ENCODE measurements at places on chromosomes 1 and 21.

DNA sequence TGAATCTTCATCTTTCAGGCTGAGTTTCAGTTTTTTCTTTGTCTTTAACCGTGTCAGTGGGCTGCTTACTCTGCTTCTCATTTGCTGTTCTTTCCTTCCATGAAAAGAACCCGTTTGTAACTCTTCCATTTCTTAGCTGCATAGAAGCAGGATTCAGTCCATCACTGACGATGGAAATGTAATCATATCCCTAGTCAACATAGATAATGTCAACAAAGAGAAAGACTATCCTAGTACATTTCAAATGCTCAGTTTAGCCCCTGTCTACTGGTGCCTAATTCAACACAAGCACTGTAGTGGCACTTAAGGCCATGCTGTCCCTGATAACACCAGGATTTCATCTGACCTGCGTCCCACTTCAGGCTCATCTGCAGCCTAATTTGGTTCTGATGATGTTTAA lies 376 bp downstream of the GBP1 start:
- DNase-seq, result no peak

DNA sequence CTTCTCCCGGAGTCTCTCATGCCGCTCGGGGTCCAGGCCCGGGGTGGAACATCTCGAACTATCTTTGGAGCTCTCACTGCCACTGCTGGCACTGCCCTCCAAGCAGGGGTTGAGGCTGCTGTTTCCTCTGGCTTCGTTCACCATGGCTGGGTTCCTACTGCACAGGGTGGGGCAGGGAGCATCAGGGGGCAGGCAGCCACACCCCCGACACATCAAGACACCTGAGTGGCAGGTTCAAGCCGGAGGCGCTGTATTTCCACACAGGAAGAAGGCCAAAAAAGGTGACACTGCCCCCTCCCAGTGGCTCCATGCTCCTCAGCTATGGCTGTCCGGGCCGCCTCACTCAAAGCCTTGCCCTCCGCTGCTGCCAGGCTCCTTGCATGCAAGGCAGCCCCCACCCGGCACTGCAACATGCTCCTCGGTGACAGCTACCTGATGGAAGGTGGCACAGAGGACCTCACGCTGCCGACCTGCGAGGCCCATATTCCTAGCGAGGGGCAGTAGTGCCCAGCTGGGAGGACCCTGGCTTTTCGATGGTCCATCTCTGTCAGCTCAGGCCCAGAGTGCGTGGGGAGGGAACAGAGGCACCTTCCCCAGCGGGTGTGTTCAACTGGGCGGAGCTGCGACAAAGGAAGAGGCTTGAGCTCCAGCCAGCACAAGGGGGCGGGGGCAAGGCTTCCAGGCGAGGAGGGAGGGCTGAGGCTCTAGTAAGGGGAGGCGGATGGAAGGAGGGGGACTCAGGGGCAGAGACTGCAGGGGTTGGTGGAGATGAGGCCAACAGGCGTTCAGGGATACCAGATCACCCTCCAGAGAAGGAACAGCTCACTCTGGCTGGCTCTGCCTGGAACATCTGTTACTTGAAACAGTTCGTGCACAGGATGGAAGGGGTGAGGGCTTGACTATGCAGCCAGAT lies 2.5 kb downstream of the MTHFR start:
- peak; percentile 94 for DNase-seq

GRCh38 chr1:33846861-33847260 lies 17.0 kb upstream of the HMGB4 start:
- DNase-seq, result no peak

DNA sequence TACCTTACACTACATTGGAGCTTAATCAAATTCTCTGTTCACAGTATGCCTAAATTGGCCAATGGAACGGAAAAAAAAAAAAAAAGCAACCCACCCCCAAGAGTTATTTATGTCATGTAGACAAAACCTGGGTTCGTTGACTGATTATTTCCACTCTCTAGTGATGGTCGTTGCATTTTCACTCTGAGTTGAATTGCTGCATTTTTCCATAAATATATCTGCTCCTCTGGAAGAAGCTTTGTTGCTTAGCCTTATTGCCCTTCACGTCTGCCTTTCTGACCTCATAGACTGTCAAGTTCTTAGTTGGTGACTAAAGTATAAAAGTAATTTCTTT lies 90.2 kb upstream of the RUNX1 start:
- DNase-seq, result no peak

DNA sequence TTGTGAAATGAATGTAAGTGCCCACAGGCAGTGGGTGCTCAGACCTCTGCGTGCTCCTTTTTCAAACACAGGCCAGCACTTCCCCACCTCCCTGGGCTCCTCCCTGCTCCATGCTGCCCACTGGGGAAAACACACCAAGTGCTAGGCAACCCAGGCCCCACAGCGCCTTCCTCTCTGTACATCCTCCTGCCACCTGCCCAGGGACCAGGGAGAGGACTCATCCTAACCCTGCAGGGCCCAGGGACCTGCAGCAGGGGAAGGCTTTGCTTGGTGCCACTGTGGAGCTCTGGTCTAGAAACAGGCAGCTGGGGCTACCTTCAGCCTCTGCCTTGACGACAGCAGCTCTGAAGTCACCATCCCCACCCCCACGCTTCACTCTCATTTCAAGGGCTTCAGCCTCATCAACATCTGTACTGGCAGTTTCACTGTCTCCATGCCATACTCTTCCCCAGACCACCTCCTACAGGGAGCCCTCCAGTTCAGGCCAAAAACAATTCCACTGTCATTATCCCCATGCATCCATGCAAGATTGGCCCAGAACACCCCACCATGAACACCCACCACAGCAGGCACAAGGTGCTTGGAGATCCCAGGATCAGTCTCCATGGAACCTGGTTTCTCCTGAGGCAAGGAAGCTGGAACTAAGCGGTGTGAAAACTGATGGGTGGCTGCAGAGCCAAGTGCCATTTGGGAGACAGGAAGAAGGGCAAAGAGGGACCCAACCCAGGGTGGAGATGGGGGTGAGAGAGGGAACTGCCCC lies 1.1 kb downstream of the IGSF8 start:
- DNase-seq, result no peak

All from non-pigmented ciliary epithelial cell (primary cell).